NCI-H1417 (cell line): ENCODE measurements at places on chromosomes 6 and 20.

DNA sequence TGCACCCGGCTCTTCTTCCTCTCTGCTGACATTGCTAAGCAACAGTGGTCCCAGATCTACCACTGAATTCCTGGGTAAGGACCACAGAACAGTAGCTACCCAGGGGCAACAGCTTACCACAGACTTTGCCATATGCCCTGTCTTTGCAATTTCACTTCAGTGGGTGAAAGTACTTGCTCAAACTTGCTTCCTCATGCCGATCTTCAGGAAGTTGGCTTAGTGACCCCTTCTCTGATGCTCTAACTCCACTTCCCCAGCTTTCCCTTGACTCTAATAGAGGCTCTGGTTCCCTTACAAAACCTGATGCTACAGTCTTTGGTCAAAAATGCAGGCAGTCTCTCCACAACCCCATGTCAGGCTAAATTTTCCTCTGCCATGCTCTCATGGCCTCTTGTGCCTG, 3.3 kb upstream of the TAAR5 start:
- no peak for DNase-seq

GRCh38 chr20:17648315-17648646, 33.8 kb downstream of the RRBP1 start:
- DNase-seq, result no peak

GRCh38 chr6:141744971-141745370, 387.8 kb upstream of the GJE1 start:
- no peak for DNase-seq

DNA sequence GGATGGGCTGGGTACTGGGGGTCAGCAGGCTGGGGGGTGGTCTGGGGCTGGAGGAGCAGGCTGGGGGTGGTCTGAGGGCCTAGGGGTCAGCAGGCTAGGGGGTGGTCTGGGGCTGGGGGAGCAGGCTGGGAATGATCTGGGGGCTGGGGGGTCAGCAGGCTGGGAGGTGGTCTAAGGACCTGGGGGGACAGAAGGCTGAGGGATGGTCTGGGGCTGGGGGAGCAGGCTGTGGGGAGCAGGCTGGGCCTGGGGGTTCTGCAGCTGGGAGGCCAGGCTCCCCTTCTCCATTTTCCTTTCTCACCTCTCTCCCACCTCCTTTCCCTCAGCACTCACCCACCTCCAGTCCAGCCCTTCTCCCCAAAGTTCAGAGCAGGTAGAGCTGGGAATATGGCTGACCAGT, 114.2 kb downstream of the PSMB1 start:
- DNase-seq, result no peak

GRCh38 chr20:25738198-25738597, 41.5 kb upstream of the ZNF337 start:
- no peak for DNase-seq

DNA sequence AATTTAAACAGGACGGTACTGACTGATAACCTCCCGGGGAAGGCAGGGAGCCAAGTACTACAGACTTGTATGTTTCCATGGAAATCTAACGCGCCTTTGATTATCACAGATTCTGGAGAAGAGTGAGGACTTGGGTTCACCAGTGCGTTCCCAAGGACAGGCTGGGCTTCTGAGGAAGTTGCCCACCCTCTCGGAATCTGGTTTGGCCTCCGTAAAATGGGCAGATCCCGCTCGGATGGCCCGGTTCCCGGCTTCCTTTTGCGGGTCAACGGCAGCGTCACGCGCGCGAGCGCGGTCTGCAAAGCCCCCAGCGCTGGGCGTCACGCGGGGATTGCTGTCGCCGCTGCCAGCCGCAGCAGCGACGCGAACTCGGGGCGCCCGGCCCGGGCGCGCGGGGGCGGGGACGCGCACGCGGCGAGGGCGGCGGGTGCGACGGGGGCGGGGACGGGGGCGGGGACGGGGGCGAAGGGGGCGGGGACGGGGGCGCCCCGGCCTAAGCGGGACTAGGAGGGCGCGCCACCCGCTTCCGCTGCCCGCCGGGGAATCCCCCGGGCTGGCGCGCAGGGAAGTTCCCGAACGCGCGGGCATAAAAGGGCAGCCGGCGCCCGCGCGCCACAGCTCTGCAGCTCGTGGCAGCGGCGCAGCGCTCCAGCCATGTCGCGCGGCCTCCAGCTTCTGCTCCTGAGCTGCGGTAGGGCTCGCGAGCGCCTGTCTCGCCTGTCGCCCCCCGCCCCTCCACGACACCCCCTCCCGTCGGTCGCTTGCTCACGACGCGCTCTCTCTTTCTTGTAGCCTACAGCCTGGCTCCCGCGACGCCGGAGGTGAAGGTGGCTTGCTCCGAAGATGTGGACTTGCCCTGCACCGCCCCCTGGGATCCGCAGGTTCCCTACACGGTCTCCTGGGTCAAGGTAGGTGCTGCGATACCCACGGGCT, at the start of gene CD83:
Gene CD83, plus strand, starts transcription at position 615 of the 933 bp plus-strand sequence. Its CDS starts 40 bp downstream, at position 655.
- DNase-seq, result peak; percentile 46

GRCh38 chr20:37529214-37529967, 1.7 kb upstream of the BLCAP start:
- DNase-seq, result no peak

- DNase-seq, result no peak
Observed at GRCh38 chr6:31865205-31866118, 2.8 kb upstream of the NEU1 start.

DNA sequence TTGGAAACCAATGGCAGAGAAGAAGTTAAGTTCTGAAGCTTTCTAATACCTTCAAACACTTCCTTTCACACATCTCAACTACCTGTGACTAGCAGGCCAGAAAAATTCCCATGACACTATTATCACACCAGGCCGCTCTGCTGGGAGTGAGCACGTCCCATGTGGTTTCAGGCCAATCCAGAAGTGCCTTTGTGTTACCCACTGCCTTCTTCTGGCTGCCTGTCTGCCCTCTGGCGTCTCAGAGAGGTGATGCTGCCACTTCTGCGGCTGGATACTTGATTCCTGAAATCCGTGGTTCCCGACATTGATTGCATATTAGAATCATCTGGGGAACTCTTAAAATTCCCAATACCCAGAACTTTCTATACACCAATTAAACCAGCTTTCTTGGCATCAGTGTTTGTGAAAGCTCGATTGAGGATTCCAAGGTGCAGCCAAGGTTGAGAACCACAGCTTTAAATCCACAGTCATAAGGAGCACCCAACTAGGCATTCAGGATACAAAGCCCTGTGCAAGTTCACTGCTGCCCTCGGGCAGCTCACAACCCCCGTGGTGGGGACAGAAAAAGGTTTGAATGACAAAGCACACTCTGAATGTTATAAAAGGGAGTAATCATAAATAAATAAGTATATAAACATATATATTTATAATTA, 65.6 kb downstream of the STMND1 start:
- DNase-seq, result peak; percentile 31

- DNase-seq, result no peak
Observed at GRCh38 chr6:69865126-69865525, 1.2 kb upstream of the COL19A1 start.

GRCh38 chr6:80480421-80481157, 374.1 kb downstream of the BCKDHB start:
- DNase-seq, result no peak

GRCh38 chr6:121504227-121504626, 68.8 kb downstream of the GJA1 start:
- no peak for DNase-seq

- peak; percentile 35 for DNase-seq
Observed at GRCh38 chr6:149043476-149044130, 273.9 kb upstream of the TAB2 start.

DNA sequence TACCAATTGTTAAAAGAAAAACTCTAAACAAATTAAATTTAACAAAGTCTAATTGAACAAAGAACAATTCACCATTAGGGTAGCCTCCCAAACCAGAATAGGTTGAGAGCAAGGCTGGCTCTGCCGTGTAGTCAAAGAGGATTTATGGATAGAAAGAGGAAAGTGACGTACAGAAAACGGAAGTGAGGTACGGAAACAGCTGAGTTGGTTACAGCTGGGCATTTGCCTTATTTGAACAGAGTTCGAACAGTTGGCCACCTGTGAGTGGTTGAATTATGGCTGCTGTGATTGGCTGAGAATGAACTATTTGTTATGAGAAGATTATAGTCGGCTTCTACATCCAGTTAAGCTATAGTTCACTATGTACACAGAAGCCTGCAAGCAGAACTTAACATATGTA, 18.5 kb upstream of the ISM1 start:
- peak; percentile 26 for DNase-seq

- no peak for DNase-seq
Observed at GRCh38 chr6:158257425-158257759, 54.9 kb upstream of the TULP4 start.

- no peak for DNase-seq
Observed at GRCh38 chr6:38736951-38737350, 21.8 kb downstream of the DNAH8 start.

DNA sequence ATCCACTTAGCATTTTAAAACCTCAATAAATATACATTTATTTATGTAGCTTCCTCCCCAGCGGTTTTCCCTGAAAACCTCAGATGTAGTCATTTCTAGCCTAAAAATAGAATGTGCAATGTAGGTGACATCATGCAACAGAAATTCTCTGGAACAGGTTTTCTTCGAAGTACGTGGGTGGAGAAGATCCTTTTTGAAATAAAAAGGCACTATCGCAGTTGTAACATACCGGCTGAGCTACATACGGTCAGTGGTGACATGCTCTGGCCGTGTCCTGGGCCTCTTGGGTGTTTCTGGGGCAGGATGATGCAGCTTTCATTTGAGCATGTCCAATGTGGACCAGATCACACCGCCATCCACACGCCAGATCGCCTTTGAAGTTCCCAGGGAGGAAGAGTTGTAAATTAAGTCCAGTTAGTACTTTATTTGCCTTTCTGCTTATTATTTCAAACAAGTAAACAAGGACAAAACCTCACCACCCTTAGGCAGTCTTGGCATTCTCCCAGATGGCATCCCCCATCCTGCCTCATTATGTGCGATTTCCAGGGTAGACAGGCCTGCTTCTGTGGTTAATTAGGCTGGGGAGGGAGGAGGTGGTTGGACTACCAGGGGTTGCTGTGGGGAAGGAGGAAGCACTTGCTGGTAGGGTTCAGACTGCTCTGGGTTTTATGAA, 109.5 kb upstream of the CLDN20 start:
- peak; percentile 82 for DNase-seq

GRCh38 chr6:106988664-106989063, 14.1 kb upstream of the CD24 start:
- DNase-seq, result no peak

- no peak for DNase-seq
Observed at GRCh38 chr20:8156235-8157079, 24.4 kb downstream of the PLCB1 start.

DNA sequence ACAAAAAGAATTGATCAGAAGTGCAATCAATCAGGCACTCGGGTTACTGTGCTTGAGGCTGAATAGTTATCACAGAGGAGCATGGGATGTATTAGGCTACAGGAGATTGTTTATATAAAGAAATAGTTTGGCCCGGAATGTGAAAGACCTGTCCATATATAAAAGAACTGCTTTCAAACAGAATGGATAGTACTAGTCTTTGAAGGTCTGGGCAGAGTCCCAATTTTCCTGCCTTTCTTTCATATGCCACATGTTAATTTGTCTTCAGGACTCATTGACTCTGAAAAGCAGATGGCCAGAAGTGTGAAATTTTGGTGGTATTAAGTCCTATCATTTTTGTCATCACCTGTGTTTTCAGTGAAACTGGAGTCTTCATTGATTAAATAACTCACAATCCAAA, 314.5 kb downstream of the EYA4 start:
- DNase-seq, result no peak

GRCh38 chr6:144912474-144912873, 627.3 kb downstream of the UTRN start:
- DNase-seq, result no peak

DNA sequence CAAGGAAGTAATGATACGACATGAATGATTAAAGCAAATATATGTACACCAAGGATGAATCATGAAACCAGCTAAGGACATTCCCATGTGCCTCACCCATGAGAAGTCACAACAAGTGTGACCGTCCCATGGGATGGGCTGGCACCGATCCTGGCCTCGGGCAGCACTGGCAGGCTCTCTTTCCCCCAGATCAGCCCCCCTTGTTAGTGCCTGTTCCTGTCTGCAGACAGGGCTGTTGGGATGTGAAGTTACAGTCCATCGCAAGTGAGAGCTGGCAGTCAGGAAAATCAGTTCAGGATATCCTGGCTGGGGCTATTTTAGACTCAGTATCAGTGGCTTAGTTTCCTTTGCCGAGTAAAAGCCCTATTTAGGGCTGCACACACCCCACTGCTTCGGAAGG, 129.2 kb upstream of the SNX9 start:
- DNase-seq, result no peak

DNA sequence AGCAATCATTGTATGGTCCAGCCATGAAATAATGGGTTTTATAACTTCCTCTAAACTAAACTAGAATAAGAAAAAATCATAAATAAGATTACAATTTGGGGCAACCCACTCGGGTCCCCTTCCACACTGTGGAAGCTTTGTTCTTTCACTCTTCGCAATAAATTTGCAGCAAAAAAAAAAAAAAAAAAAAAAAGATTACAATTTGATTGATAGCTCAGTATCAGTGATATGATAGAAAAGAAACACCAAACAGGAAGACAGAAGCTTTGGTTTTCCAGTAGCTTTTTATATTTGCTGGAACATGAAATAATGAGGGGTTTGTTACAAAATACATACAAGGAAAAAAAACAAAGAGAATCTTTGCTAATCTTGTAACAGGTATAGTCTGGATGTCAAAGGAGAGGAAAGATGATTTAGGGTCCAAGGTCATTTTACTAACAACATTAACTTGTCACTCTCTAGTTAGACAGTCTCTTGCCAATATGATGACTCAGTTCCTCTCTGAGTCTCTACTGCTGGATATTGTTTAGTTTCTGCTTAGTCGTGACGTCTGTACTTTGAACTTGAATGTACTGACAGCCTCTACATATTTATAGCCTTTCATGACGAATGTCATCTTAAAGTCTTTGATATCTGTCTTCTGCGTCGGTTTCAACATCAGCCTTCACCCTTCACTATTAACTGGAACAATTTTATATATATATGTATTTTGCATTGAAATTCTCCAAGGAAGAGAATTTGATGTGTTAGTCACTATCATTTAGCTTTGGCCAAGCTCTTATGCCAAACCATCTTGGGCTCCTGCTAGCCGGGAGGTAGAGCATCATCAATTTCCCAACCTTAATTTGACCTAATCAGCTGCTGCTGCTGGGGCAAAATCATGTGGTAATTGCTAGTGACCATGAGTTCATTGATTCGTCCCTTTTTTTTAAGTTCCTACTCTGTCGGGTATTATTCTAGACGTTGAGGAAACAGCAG, 213.1 kb upstream of the STXBP5 start:
- DNase-seq, result no peak

DNA sequence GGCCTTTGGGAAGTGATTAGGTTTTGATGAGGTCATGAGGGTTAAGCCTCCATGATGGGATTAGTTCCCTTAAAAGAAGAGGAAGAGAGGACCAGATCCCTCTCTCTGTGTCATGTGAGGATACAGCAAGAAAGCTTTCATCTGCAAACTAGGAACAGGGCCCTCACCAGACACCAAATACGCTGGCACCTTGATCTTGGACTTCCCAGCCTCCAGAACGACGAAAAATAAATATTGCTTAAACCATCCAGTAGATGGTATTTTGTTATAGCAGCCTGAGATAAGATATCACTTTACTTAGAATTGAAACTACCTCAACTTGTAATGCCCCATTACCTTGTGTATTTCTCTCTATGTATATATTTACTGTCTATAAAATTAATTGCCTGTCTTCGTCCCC, 65.4 kb upstream of the NNAT start:
- no peak for DNase-seq

GRCh38 chr6:116840091-116840490, 11.2 kb upstream of the GPRC6A start:
- no peak for DNase-seq
